ENCODE measurements at places on chromosomes 5 and 9.

- DNase-seq: no peak
Measured at GRCh38 chr5:135195270-135195608, 161.2 kb upstream of the PITX1 start.

- DNase-seq: no peak
Measured at GRCh38 chr9:83646500-83647239, 23.7 kb downstream of the IDNK start.

DNA sequence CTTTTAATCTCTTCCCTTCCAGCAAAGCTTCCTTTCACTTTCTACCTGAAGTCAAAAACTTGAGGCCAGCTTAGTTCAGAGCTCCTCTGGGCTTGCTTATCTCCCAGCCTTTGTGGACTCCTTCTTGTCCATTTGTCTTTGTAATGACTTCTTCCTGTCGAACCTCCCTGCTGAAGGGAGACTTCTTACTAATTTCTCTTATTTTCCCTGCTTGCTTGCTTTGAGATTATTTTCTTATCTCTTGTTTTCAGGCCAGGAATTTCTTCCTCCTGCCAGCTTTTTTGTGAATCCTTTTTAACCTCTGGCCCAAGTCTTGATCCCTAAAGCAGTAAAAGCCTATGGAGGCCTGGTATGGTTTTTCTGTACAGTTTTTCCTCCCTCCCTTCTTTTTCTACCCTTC is 46.8 kb upstream of the DHFR start:
- no peak for DNase-seq

DNA sequence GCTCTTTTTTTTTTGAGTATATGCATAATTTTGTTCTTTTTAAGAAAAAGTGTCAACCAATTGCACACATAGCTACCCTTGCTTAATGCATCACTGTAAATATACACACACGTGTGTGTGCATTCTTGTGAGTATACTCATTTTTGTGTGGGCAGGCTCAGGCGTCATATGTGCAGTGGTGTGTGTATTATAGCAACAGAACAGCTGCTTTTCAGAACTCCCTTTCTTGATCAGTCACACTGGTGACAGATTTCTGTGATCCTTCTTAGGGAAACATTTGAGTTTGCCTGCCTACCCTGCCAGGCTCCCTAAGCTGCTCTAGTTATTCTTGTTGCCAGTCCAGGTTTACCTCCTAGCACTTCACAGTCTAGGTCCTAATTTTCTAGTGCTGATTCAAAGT is 287.0 kb upstream of the SEMA6A start:
- no peak for DNase-seq

GRCh38 chr9:124780060-124780756 is 3.3 kb downstream of the OLFML2A start:
- DNase-seq: no peak

GRCh38 chr5:41925555-41925951 is 472 bp downstream of the FBXO4 start:
- no peak for DNase-seq

GRCh38 chr5:61257421-61257820 is 74.6 kb upstream of the ZSWIM6 start:
- DNase-seq: no peak

Measured in NCI-H1048 (cell line).